Activated T-cell treated with anti-CD3 and anti-CD28 coated beads, Interleukin-2, amount 50 U/mL, for 4 hours (primary cell): ENCODE measurements at places on chromosomes 3 and 15. TPM values are rescaled to one million over a fixed set of nuclear protein-coding genes. Genes with fewer than 3 reads are reported as not detected.

GRCh38 chr3:128222796-128223385 lies 69.6 kb downstream of the EEFSEC start:
- no peak for DNase-seq

DNA sequence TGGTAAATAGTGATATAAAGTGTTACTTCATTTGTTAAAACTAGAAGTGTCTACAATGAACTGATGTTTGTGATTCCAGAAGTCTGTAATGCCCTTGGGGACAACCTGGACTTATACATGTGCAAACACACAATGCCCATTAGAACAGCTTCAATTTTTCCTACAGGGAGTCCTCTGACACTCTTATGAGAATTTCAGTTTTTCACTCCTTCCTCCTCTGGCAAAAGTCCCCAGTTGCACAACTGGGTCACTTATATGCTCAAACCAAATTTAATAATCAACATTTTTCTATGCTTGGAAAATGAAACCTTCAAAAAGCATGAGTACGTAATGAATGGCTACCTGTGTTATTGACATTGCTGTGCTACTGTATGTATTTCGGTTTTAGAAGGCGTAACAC lies at the start of gene OR5H15:
OR5H15 (plus strand) TSS at position 301 of the 400 bp plus-strand sequence. CDS start 2,004 bp downstream, outside the sequence.
- DNase-seq: no peak

DNA sequence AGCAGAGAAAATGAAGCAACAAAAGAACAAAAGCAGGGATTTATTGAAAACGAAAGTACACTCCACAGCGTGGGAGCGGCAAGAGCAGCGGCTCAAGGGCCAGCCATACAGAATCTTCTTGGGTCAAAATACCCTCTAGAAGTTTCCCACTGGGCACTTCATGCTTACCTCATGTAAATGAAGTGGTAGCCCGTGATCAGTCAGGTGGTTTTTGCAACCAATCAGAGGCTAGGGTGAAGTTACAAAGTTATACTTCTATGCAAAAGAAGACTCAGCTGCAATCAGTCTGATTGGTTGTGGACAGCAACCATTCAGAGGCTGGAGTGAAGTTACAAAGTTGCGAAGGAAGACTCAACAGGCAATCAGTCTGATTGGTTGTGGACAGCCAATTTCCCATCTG lies 37.8 kb upstream of the TRH start:
- DNase-seq: no peak

DNA sequence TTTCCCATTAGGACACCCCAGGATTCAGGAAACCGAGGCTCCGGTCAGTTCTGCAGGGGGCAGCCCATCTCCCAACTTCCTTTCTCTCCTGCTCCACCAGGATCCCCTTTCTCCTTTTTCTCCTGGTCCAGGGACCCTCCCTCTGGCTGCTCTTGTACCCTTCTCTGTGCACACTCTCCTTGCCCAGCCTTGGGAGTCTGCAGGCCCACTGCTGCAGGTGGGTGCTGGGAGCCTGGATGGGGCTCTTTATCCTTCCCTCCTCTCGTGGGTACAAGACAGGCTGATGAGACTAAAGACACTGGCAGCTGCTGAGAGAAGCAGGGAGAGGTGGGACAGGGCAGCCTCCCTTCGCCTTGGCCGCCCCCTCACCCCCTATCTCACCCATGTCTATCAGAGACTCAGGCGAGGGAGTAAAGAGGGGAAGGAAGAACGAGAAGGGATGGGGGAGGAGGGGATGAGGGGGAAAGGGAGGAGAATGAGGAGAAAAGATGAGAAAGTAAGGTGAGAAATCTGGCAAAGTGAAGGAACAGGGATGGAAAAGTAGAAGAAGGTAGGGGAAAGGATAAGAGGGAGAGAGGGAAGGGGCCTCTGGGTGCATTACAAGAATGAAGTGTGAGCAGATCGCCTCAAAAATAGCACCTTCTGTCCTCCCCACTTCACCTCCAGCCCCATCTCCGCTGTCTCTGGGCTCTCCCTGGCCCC lies 45.2 kb downstream of the ITGA11 start:
- DNase-seq: no peak

DNA sequence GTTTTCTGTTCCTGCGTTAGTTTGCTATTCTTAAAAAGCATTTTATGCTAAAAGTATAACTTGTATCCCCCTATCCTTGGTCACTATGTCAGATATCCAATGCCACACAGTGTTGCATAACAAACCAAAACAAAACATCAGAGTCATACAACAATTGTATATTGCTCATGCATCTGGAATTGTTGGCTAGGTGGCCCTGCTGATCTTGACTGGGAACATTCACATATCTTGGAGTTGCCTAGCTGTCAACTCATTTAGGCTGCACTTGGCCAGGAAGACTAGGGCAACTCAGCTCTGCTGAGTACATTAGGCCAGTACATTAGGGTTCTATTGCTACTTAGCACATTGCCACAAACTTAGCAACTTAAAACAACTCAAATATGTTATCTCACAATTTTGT lies 706.5 kb upstream of the UBE2E2 start:
- DNase-seq: no peak

The SH3GL3 gene
- not detected for total RNA-seq

- no peak for DNase-seq
Observed at GRCh38 chr3:109122690-109123089, 4.8 kb upstream of the MORC1 start.

- DNase-seq: no peak
Observed at GRCh38 chr3:146546366-146546965, 2.1 kb upstream of the PLSCR1 start.

The ATP13A5 gene
- not detected for total RNA-seq

- no peak for DNase-seq
Observed at GRCh38 chr3:134333522-134334181, 40.6 kb downstream of the AMOTL2 start.

DNA sequence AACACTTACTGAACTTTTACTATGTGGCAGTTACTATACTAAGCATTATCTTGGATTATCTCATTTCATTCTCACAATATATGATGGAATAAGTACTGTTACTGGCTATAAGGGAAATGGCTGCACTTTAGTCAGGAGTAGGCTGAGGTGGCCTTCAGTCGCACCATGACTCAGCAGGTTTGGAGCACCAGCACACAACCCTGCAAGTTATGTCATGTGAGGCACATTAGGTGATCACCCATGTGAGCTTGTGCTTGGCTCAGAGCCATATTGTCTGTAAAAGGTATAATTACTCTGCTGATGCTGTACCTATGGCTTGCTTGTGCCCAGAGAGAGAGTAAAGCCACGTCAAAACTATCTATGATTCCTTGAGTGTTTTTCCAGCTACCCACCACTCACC lies 54.1 kb upstream of the TIPARP start:
- DNase-seq: no peak

GRCh38 chr15:35756623-35757022 lies 210.7 kb upstream of the DPH6 start:
- DNase-seq: no peak

DNA sequence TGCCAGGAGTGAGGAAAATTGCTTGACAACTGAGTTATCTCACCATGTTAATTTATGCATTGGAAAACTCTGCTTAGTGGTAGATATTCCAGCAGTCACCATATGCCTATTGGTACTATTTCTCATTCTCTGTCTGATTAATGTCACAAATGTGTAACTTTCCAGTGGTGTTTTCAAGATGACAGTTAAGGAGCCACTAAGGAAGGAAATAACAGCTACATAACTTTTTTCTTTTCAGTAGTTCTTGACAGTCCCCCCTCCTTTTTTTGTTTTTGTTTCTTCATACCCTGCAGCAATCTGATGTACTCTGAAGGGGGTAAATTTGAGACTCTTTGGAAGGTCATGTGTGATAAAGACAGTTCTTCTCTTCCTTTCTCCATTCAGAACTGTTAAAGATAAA lies 13.1 kb downstream of the RASA2 start:
- DNase-seq: no peak

The ULK4 gene
- total RNA-seq: 8.2 TPM

DNA sequence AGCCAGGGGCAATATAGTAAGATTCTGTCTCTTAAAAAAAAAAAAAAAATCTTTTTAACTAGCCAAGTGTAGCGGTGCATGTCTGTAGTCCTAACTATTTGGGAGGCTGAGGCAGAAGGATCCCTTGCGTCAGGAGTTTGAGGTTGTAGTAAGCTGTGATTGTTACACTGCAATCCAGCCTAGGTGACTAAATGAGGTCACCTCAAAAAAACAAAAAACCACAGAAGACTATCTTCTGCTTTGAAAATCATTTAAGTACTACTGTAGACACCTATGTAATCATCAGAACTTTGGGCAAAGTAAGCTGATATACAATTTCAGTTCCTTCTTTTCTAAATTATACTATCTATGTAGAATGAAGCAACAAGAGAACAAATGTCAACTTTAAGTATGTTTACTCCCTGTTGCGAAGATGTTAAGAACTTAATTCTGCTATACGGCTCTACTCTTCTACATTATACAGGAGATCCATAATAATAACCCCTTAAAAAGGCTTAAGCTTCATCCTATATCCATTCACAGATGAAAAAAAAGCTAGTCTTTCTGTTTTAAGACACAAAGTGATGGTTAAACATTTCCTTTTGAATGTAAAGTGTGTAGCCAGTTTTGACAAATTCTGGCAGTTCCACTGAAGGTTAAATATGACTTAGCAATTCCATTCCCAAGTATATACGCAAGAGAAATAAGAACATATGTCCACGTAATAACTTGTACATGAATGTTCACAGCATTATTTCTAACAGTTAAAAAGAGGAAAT lies 15.2 kb downstream of the DAZL start:
- no peak for DNase-seq

The COLQ gene
- 1.3 TPM for total RNA-seq

The FMN1 gene
- 0.66 TPM for total RNA-seq
